ENCODE measurements at places on chromosomes 16 and 17. TPM values are rescaled to one million over a fixed set of nuclear protein-coding genes. Genes with fewer than 3 reads are reported as not detected.

DNA sequence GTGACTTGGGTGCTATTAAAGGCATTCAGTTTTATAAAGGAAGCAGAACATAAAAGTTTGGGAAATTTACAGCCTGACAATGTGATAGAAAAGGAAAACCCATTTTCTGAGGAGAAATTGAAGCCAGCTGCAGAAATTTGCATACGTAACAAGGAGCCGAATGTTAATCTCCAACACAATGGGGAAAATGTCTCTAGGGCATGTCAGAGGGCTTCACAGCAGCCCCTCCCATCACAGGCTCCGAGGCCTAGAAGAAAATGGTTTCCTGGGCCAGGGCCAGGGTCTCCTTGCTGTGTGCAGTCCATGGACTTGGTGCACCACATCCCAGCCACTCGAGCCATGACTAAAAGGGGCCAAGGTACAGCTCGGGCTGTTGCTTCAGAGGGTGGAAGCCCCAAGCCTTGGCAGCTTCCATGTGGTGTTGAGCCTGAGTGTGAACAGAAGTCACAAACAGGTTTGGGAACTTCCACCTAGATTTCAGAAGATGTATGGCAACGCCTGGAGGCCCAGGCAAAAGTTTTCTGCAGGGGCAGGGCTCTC is 23.9 kb upstream of the TOM1L1 start:
- no peak for DNase-seq

- DNase-seq: no peak
Measured at GRCh38 chr17:75288359-75288758, 874 bp downstream of the SLC25A19 start.

Gene GSPT1
- total RNA-seq: 99.5 TPM

Gene CLEC10A
- 1.4 TPM for total RNA-seq

Gene CACNG3
- total RNA-seq: not detected

Measured in CD4-positive, alpha-beta memory T cell (primary cell).